Stimulated activated CD8-positive, alpha-beta memory T cell treated with anti-CD3 and anti-CD28 coated beads, Interleukin-2, amount 100 ng/mL, for 48 hours (primary cell): ENCODE measurements at places on chromosomes 7 and 10.

DNA sequence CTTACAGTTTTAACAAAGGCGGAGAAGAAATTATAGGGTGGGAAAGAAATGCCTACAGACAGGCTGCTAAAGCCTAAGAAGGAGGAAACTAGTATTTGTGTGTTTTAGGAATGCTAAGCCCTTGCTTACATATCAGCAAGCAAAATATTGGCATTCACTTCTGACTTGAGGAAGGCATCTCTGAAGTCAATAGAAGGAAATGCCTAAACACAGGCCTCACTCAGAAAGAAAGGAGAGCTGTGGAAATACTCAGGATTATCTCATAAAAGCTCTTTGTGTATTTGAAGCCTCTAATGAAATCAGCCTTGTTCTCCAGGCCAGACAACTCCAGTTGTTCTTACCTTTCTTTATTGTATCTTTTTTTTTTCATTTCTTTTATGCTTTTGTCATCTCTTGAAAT lies 158.0 kb downstream of the AUTS2 start:
- DNase-seq, result no peak

DNA sequence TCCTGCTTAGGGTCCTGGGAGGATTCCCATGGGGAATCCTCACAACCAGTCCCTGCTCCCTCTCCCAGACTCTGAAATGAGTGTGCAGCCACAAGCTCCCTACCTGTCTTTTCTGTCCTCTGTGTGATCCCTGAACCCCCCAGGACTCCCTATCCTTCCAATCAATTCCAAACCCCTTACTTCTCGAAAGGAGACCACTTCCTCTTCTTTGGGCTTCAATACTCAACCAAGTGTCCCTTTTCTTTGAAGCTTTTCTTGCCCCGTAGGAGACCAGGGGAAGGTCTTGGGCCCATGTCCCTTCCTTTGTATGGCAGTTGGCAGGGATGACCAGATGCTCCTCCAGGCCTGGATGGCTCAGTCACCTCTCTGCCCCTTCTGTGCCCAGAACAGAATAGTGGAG lies 1.7 kb downstream of the AEBP1 start:
- no peak for DNase-seq

DNA sequence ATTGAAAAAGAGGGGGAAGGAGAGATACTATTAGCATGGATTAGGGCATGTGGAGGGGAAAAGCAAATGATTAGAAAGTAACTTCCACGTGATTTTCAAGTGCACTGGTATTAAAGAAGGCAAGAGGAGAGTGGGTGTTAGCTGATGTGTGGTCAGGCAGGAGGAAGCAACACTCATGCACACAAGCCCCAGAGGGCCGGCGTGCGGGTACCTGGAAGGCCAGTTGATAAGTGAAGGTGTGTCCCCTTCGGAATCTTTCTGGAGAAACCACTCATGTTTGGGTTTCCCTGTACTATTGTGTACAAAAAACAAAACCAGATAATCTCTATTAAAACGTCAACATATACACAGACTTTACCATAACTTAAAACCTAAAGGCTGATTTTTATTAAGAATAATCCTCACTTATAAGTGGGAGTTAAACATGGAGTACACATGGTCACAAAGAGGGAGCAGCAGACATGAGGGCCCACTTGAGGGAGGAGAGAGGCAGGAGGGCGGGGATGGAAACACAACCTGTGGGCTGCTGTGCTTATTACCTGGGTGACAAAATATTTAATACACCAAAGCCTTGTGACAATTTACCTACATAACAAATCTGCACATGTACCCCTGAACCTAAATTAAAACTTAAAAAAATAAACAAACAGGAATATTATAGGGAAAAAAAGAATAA lies 98.9 kb downstream of the SVIL start:
- no peak for DNase-seq

- no peak for DNase-seq
Measured at GRCh38 chr10:56496186-56496486, 135.1 kb upstream of the ZWINT start.

DNA sequence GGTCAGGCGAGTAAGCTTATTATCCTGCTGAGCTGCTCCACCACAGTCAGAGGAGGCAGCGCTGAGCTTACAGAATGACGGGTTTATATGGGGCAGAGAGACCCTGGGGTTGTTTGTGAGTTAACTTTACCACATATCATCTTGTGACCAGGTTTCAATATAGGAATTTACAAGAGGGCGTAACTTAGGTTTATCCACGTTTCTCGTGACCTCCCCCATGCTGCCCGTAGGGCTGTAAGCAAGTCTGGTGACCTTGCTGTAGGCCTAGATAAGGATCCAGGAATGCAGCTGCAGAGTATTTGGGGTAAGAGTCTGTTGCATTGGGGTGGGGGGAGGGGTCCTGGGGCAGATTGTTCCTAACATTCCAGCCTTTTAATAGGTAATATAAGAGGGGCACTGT lies 24.6 kb downstream of the SCIN start:
- DNase-seq, result no peak

DNA sequence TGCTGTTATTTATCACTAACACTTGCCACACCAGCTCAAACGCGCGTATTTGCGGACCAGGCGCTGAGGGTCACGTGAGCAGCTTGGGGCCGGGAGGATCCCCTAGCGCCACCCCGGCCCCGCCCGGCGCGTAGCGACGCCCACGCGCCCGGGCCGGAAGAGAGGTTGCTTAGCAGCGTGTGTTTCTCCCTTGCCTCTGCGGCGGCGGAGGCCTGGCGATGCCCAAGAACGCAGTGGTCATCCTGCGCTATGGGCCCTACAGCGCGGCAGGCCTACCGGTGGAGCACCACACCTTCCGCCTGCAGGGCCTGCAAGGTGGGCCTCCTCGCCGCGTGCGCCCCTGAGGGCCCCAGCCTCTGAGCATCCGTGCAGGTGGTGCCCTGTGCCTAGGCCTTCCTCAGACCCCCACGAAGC lies at the start of gene C10orf53:
Gene C10orf53, plus strand, starts transcription at position 172 of the 414 bp plus-strand sequence. Its CDS starts 47 bp downstream, at position 219.
- peak; percentile 40 for DNase-seq

DNA sequence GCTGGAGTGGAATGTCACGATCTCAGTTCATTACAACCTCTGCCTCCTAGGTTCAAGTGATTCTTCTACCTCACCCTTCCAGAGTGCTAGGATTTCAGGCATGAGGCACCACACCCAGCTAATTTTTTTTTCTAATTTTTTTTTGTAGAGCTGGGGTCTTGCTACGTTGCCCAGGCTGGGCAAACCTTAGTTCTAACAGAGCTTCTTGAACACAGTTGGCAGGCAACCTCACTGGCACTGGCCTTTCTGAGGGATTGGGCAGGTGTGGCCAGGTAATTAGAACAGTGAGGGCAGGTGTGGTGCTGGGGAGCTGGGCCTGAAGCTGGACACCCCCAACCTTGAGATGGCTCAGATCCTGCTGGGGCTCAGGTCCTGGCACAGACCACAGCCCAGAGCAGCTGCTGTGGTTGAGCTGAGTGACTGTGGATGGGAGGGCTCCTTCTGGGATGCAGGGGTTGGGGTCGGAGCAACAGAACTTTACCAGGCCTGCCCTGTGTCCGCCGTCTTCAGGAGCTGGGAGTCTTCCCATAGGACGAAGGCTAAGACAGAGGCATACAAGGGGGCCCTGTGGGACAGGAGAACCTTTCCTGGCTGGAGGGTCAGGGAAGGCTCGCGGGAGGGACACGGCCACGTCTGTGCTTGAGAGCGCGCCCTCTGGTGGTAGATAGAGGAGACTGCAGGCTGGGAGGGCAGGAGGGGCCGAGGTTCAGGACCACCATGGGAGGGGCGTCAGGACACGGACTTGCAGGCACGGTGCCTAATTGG lies 48.2 kb downstream of the COL26A1 start:
- no peak for DNase-seq

GRCh38 chr7:4115442-4115841 lies 566.7 kb upstream of the FOXK1 start:
- no peak for DNase-seq

- no peak for DNase-seq
Measured at GRCh38 chr7:16318989-16319915, 102.1 kb downstream of the CRPPA start.

DNA sequence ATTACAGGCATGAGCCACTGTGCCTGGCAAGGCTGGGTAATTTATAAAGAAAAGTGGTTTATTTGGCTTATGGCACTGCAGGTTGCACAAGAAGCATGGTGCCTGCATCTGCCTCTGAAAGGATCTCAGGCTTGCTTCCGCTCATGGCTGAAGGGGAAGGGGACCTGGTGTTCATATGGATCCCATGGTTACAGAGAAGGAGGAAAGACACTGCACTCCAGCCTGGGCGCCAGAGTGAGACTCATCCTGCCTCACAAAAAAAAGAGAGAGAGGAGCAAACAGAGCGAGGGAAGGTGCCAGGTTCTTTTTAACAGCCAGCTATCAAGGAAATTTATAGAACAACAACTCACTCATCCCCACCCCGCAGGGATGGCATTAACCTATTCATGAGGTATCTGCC lies 36.2 kb downstream of the HIP1 start:
- no peak for DNase-seq

GRCh38 chr10:123967626-123968243 lies 76.1 kb upstream of the CPXM2 start:
- peak; percentile 48 for DNase-seq

DNA sequence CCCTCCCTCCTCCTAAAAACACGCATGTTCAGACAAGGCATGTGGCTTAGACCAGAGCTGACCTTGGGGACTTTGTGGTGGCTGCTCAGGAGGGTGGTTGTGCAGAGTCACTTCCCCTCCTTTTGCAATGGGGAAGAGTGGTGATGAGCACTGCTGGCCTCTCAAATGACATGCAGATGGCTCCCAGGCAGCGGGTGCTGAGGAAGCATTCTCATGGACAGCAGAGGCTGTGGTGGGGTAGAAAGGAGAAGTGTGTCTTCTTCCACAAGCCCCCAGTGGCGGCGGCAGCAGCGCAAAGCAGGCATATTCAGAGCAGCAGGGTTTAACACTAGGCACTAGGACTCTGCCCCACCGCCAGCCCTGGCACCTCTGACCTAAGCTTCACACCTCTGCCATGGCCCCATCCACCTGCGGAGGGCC lies 105.9 kb upstream of the ANLN start:
- no peak for DNase-seq

DNA sequence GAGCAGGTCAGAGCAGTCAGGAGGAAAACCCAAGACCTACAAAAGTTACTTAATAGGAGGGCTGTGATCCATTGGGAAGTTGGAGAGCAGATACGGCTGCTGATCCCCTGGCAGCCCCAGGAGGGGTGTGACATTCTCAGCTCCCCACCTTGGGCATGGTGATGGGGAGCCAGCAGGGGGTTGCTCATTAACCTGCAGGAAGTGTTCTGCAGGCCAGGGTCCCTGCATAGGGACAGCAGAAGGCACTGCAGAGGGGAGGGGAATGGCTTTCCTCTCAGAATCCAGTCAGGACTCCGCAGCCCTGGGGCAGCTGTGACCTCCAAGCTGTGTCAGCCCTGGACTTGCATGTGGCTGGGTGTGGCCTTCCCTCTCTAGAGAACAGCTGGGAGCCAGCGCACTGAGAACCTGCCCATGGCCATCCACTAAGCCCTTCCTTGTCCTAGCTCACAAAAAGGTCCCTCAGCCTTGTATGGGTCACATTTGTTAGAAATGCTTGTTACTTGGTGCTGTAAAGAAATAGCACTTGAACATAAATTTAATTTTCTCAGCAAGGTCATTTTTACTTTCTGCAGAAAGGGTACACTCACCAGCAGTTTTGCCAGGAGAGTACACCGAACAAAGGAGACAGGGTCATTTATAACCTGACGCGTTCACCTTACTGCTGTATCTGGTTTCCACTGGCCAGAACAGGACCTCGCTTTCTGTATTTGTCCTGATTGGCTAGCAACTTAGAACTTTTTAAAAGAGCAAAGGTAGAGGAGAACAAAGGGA lies 169.6 kb downstream of the COBL start:
- no peak for DNase-seq

DNA sequence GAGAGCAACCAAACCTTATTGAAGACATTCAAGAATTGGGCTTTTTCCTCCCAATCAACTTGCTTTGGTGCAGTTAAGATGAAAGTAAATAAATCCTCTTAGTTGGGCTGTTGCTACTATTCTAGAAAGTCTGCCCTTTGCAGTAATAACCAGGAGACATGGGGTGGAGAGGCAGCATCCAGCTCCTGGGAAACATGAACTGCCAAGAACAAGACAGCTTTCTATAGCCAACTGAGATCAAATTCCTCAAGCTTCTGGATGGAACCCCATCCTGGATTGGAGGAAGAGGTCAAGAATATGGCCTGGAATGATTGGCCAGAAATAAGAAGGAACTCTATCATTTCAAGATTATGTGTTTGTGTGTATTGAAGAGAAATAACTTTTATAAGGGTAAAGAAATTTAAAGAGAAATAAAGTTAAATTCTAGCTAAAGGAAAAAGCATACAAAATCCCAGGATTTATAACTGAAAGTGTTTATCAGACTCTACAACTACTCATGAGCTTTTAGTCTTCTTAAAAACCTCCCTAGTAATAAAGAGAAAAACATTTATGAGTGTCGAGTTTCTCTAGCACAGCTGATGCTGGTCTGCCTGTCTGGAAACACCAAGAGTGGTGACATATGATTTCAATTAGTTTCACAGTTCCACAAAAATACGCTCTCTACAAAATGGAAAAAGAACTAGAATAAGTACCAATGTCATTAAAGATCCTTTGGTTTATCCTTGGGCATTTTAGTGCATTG lies 70.1 kb upstream of the COL1A2 start:
- DNase-seq, result no peak

DNA sequence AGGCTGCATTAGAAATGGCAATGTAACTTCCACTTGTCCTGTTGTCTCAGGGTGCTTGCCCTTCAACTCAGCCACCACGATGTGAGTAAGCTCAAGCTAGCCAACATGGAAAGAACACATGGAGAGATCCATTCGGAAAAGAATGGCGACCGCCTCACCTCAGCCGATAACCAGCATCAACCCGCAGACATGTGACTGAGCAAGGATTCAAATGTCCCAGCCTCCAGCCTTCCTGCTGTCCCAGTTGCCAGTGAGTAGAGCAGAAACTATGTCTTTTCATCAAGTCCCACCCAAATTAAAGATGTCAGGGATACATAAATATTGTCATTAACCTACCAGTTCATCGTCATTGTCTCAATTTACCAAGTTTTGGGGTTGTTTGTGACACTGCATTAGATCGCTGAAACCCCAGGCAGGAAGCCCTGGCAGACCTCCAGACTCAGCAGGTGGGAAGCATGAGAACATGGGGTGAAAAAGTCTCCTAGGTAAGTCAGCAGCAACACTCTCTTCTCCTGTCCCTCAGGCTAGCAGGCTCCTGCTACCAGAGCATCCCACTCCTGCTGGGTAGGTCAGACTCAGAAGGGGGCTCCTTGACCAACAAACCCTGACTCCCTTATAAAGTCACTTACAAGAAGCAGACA lies 67.0 kb downstream of the OSBPL3 start:
- DNase-seq, result no peak

- DNase-seq, result no peak
Measured at GRCh38 chr10:50541921-50542320, 81.8 kb downstream of the SGMS1 start.

GRCh38 chr7:29352041-29352440 lies 157.5 kb downstream of the CHN2 start:
- DNase-seq, result no peak
